ENCODE measurements at places on chromosomes 5 and 9.
A peak's percentile ranks its signal among the peaks of the same experiment; 100 is the strongest.

GRCh38 chr9:95038666-95039065 is 278.8 kb downstream of the FANCC start:
- DNase-seq = no peak

DNA sequence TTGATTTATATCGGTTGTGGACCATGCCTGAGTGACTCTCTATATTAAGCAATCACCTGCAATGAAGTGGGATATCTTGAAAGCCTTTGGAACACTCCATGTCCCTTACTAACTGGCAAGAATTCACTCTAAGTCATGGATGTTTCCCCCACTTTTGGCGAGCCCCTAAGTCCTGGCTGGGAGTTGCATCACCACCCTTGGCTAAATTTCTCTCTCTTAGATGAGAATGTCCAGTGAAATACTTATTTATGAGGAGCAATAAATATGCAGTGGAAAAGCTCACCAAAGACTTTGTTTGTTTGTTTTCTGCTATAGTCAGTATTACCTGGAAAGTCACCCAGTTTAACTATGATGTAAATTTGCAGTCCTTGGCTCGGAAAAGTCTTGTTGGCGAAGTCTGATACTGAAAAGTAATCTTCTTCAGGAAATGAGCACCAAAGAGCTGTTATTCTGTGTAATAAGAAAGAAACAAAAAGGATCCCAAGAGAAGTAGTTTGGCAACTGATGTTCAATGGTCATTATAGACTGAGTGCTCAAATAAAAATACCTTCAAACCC is 333.8 kb downstream of the DMRT2 start:
- no peak for DNase-seq

- no peak for DNase-seq
Measured at GRCh38 chr5:173554038-173554955, 62.2 kb downstream of the BOD1 start.

DNA sequence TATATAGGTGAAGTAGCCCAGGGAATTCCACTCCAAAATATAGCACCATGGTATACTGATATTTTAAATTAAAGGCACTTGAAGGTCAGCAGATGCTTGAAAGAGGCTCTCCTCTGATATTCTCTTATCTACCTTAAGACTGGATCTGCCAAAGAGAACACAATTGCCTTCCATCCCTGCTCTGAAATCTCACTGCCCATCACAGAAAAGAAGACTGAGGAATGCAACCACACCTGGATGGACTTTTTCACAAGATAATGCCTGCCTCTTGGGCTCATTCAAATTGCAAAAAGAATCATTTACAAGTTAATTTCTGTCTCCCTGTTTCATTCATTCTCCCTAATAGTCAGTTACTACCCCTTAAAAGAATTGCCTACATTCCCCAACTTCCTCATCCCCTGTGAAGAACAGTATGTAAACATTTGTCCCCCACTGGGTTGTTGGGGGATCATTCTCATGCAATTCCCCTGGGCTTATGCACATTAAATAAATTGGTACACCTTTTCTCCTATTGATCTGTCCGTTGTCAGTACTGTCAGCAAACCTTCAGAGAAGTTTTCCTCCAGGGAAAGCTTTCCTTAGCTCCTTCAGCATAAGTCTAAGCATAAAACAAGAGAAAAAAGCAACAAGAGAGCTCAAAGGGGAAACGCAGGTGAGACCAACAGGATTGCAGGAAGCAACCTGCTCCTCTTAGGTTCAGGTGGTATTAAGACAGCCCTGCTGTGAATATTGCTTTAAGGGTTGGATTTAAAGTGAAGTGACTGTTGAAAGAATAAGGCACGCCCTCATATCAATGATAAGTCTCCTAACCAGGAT is 171.4 kb upstream of the SLC30A5 start:
- DNase-seq = no peak

GRCh38 chr9:69307446-69308205 is 17.4 kb upstream of the ENTREP1 start:
- DNase-seq = peak; percentile 79

- DNase-seq = no peak
Measured at GRCh38 chr5:122984425-122984824, 52.1 kb downstream of the PPIC start.

GRCh38 chr9:129770741-129771140 is 17.9 kb upstream of the PTGES start:
- DNase-seq = no peak

DNA sequence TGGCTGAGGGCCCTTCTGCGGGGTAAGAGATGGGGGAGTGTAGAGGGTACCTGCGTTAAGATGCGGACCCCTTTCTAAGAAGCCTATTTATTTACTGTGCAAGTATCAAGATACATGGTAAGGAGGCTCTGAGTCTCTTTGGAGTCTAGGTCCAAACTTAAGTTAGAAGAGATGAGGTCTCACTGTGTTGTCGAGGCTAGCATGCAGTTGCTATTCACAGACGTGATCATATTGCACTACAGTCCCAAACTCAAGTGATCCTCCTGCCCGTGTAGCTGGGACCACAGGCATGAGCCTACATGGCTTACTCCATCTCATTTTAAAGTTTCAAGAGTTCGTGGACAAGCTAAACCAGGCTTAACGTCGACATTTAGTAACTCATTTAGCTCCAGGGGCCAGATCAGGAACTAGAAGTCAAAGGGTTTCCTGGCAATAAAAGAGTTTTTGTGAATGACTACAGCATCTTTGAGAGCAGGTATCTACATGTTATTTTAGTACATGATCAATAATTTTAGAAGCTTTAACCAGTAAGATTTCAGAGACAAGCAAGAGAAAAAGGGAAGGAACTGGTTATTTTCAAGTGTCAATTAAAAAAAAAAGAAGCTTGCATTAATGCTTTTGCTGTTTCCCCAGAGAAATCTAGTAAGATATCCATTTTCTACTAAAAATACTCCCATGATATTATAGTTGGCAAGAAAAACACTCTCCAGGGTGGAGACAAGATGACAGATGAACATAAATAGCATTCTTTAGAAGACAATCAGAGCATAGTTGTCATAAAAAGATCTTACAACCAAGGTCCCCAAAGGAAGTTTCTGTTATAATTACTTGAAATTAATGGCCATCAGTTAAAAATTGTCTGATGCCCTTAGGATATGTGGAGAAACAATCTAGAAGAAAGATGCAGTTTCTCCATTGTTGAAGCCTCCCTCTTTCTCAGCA is 141.3 kb downstream of the SCAMP1 start:
- DNase-seq = no peak

GRCh38 chr5:80266566-80266965 is 10.7 kb upstream of the SERINC5 start:
- DNase-seq = no peak

DNA sequence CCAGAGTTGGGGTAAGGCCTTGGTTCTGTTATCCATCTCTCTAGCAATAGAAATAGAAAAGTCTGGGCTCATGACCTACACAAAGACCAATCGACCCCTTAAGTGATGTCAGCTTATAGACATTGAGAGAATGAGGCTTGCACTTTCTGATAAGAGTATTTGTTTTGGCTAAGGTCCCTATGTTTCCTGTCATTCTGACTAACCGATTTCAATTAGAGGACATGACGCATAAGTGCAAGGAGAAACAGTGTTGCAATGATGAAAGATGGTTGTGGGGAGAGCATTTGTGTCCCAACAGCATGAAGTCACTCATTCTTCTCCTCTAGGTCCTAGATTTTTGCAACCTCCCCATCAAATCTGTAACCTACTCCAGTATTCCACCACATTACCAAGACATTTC is 255.1 kb downstream of the MAT2B start:
- no peak for DNase-seq

DNA sequence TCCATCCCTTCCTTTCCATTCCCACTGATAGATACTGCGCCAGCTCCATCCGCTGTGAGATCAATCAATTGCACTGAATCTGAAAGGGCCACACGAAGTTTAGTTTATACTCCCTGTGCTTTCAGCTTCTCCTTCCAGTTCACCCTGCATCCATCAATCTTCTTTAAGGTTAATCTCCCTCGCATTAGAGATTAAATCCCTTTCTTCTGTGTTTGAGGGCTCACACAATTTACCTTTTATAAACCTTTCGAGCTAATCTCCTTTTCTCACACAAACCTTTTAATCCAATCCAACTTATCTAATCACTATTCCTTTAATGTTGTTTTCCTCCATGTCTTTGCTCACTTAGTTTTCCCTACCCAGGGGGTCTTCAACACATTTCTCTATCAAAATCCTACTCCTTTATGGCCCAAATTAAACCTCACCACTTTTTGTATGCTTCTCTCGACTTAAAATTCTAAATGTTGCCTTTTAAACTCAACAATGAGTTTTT is 64.6 kb upstream of the HAPLN1 start:
- no peak for DNase-seq

- DNase-seq = no peak
Measured at GRCh38 chr5:124871303-124871702, 124.9 kb upstream of the ZNF608 start.

DNA sequence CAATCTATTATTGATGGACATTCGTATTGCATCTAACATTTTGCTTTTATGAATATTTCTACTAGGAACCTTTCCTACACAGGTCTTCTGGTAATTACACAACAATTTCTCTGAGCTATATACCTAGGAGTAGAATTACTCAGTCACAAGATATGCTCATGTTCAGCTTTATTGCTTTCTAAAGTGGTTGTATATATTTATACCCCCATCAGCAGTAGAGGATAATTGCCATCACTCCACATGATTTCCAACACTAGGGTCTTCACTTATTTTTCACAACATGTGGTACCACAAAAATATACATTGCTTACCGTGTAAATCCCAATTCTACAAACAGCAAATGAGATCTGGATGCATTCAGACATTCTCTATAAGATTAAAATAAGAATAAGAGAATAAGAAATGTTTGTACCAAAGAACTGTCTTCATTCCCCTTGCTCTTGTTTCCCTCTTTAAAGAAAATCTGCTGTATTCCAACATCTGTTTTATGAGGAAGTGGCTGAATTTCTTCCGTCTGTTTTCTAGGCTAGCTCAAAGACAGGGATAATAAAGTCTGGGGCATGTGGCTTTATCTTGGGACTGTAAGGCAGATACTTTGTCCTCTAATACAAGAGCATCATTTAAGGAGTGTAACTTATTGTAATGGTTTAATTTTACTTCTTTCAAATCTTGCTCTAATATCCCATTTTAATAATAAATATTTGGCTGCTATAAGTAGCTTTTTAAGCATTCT is 28.2 kb downstream of the ARL15 start:
- no peak for DNase-seq

- no peak for DNase-seq
Measured at GRCh38 chr9:137406085-137406760, 16.7 kb downstream of the EXD3 start.

GRCh38 chr5:69271376-69271775 is 36.7 kb downstream of the CDK7 start:
- DNase-seq = no peak

DNA sequence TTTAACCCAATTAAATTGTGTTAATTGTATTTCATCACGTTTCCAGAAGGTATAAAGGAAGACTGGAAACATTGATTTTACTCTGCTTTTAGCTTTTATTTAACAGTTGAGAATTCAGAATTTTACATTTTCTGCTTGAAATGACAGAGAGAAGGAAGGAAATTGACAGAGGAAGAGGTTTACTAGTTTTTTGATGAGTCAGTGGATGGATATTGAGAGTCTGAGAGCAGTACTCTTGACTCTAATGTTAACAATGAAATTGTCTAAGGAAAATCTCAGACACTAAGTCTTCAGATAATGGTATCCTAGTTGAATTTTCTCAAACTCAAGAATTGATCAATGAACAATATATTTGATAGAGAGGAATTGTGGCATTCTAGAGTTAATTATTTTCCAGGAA is 60.6 kb downstream of the IPO11 start:
- no peak for DNase-seq

DNA sequence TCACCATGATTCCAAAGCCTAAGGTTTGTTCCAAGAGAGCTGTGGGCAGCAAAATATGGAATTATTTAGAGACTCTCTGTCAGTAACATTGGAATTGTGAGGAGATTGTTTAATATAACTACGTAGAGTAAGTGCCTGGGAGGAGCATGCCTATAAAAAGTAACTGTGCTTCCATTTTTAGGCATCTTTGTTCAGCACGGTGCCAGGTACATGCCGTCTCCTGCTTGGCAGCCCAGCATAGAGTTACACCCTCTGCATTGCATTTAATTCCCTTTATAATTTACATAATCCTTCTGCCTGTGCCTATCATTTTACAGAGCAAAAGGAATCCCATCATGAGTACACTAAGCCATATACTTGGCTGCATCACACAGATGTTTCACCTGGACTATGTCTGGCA is 32.1 kb upstream of the ALDH1A1 start:
- no peak for DNase-seq

DNA sequence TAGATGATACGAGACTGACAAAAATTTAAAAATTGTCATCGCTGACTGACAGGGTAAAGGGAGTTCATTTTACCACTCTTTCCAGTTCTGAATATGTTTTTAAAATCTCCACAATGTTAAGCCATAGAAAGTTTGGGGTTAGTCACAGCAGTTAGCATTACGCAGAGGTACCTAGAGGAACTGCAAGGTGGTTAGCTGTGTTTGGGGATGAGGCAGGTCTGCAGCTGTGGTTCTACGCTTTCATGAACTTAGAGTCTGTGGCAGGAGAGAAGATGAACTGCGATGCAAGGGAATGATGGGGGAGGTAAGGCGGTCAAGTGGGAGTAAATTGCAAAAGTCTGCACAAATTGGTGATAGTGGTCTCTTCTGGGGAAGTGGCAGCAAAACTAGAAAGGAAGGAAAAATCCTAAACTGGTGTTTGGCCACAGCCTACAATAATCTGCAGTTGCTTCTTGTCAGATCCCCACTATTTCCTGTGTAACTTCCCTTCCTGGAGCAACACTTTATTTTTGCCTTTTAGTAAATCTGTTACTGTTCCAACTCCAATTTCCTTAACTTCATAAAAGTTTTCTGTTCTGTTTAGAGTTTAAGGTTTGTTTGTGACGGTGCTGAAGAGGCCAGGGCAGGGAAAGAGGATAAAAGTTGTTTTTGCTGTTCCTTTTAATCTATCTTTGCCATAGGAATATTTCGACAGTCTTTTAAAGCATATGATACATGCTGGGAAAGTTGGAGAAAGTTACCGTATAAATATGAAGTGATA is 38.6 kb upstream of the SNX2 start:
- DNase-seq = no peak

DNA sequence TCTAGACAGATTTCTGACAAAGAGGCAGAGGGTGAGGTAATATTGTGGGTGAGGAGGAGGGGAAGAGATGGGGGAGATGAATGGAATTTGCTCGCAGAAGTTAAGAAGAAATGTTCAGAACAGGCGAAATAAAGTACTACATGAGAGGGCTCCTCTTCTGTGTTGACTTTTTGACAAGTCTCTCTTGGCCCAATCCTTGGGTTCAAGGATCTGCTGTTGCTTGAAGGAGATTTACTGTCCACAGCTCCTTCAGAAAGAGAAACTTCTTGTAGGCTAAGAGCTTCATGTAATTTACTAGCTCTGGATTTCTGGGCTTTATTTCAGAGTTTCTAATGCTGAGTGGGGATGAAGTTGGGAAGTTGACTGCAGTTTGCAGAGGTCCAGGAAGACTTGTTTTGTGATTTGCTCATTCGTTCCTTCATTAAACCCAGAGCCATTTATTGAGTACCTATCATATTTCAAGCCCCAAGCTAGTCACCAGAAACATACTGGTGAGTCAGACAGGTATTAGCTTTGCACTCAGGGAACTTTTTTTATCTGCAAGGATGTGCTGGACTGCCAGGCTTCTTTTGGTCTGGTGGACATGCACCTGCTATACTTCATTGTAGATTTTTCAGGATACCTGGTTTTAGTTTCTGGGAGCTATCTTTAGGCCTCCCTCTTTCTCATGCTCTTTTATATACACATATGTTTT is 402.9 kb upstream of the CLINT1 start:
- no peak for DNase-seq

- DNase-seq = no peak
Measured at GRCh38 chr5:105952875-105953274, 1717.9 kb downstream of the EFNA5 start.
